ENCODE measurements at places on chromosomes 2 and 18.

DNA sequence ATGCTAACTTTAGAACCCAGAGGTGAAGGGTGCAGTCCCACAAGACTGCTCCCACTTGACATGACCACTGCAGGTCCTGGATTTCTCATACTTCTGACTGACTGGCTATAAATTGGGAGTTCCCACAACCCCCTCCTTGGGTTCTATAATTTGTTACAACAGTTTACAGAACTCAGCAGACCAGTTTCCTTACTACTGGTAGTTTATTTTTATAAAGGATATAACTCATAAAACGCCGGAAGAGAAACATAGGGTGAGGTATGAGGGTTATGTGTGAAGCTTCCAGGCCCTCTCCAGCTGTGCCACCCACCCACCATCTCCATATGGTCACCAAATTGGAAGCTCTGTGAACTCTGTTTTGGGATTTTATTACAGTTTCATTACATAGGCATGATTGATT is 839.6 kb downstream of the TSN start:
- no peak for DNase-seq

DNA sequence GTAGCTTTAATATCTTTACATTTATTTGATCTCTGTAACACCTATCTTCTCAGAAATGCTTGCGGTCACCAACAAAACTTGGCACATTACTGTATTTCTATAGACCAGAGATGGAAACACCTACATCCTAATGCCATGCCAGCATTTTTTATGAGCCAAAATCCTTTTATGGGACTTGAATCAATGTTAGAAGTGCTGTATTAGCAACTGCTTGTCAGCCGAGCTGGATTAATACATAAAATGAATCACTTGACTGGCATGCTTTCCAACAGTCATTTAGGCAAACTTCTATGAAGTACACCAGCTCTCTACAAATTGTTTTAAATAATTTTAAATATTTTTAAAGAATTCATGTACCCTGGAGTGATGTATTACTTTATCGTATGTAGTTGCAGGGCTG is 272.9 kb upstream of the NRP2 start:
- no peak for DNase-seq

DNA sequence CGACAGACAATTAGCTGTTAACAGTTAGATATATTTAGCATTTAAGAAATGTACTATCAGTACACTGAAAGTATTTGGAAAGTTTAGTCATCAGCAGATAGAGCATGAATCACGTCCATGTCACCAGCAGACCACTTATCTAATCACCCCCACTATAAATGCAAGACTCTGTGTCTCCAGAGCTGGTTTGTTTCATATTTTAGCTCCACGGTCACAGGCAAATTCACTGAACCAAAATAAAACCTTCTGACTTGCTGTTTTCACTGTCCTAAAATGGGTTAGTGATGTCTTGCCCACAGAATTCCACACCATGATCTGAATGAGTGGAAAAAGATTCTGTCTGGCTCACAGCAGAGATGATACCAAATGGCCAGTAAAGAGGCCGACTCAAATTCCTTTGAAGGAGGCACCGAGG is 64.9 kb downstream of the CDH2 start:
- no peak for DNase-seq

DNA sequence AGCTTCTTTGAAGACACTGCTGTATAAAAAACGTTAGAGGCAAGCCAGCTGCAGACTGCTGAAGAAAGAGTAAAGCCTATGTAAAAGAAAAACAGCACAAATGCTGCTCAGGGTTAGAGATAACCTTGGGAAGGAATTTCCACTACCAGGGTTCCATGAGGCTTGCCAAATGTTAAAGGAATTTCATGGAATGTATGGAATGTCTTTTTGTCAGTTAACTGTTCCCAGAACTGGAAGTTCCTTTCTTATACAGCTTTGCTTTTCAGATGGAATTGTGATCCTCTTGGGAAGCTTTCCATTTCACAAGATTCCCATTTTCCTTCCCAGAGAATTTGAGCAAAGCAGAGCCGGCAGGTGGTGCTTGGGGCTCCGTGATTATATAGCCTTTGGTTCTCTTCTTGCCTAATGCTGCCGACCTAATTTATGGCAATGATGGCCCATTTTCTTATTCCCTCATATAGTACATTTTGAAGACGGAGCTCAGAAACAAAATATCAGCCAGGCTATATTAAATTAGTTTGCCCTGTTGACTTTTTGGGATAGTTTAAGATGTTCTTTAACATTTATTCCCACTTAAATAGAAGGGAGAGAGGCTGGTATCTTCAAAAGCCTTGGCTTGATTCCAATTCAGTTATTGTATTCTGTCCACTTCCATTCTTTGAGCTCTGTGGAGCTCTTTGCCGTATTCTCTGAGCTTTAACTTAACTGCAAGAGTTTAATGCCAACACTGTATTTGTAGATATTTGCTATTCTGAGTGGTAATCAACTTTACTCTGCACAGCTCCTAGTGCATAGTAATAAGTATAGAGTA is 162.3 kb downstream of the PHLPP1 start:
- no peak for DNase-seq

Measured in SK-N-MC (cell line).